ENCODE measurements at places on chromosomes 5 and 9. TPM values are rescaled to one million over a fixed set of nuclear protein-coding genes. Genes with fewer than 3 reads are reported as not detected.

DNA sequence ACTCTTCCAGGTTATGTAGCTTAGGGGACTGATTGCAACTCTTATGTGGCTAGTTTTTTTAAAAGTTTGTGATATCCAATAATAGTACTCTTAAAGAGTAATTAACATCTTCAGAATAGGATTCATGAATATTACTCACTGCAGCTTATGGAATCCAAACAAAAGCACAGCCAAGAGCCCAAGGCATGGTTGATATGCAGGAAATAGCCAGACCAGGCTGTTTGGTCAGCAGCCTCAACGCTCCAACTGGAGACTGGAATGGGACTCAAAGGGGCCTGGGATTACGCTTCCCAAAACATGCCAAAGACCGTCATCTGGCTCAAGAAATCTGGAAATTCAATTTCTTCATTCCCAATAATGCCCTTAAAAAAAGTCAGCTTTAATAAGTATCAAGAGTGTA lies 268.6 kb downstream of the SEC61B start:
- no peak for DNase-seq

GRCh38 chr5:22908129-22908528 lies 55.0 kb upstream of the CDH12 start:
- DNase-seq: no peak

GRCh38 chr5:1348986-1349245 lies 4.0 kb upstream of the CLPTM1L start:
- DNase-seq: no peak

DNA sequence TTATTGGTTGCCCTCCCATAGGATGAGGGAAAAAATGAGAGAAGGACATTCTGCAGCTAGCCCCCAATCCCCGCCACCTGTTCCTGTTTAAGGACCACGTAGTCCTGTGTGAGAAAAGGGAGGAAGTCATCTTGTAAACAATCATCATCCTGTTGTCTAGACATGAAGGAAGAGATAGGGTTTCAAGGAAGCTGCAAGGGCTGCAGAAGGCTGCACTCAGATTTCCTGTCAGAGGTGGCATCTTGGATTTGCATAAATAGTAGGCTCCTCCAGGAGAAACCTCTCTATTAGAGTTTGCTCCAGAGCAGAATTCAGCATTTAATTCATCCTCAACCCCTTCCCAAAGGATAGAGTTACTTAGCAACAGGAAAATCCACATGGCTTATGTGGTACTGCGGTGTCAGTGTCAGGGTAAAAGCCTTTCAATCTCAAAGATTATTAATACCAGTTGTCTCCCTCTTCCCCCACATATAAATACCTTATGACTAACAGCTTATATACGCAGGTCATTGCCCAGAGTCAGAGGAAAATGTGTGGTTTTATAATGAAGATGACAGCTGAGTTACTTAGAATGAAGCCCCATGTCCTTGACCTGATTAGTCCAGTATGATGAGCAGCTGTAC lies 4.6 kb upstream of the DNAJC18 start:
- no peak for DNase-seq

- no peak for DNase-seq
Measured at GRCh38 chr5:147539053-147539452, 29.2 kb upstream of the DPYSL3 start.

GRCh38 chr9:121989010-121989409 lies 104.1 kb downstream of the TTLL11 start:
- no peak for DNase-seq

DNA sequence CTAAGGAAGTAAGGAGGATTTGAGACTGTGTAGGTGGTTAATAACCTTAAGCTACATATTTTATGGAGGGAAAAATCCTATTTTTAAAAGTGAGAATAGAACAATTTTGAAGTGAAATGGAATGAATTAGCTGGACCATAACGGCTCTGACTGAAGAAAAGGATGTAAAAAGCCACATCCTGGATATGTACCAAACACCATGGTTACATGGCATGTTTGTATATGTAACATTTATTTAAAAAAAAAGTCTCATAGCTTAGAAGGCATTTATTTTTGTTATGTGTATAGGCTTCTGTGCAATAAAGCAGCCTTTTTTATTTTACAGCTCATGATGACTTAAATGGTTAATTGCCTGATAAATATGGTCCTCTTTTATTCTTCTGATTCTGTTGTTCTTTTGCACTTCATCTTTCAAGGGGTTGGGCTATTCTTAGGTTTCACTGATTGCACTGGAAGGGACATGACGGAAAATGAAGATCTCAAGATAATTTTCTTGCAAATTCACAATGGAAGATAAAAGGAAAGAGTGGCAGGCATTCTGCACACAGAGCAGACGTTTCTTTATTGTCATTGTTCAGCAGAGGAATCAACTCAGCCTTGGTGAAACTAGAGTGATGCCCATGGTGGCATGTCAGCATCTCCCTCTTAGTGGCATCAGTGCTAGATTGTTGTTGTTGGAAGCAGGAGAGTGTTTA lies 63.1 kb downstream of the DOCK8 start:
- DNase-seq: no peak

DNA sequence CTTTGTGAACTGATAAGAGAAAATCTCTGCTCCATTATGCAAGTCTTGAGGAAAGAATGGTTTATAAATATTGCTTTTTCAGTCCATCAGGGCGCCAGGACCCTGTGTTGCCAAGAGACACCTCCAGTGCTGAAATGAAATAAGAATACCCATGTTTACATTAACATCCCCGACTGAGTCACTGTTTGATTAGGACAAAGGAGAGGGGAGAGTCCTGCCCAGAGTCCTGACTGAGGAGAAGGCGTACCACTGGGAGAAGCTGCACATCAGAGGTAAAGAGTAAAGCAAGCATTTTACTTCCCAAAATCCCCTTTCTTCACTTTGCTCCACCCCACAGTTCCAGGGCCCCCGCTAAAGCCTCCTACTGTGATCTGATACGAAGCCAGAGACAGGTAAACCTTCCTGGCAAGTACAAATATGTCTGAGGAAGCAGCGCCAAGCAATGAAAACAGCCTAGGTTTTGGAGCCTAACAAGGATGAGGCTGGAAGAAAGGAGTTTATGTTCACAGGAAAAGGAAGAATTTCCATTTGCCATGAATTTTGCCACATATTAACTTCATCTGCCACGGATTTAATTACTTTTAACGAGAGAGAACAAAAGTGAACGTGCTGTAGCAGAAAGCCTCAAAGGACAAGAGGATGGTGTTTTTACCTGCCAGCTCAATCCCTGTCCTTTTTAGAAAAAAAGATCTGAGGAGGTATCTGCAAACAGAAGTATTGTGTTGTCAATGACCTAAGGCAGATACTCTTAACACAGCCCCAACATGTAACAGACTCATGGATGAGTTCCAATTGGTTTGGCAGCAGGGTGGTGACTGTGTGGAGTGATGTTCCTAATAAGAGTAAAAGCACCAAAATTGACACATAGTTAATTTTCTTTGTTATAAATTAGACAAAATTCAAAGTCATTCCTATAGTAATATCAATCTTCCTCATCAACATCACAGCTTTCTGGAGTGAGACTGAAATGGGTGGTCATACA lies 209.4 kb upstream of the TLE4 start:
- no peak for DNase-seq

OBP2B gene
- not detected for total RNA-seq

DNA sequence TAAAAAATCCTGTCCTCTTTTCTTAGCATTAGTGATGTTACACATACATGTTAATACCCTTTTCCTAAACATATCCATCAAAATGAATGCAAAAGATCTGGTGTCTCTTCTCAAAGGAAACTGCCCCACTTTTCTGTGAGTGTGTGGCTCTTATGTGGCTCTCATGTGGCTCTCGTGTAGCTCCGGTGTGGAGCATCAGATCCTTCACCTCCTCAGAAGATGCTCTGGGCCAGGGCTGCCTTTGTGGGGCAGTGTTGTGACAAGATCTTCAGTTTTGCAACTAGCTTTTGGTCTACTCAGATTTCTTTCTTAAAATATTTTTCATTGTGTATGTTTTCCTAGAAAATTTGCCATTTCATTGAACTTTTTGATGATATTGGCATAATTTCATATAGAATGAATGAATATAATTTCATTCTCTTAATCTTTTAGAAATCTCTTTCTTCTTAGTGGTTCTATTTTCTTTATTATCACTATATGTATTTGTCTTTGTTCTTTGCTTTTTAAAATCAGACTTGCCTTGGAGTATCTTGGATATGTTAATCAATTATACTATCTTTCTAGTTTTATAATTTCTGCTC lies 19.4 kb downstream of the GARNL3 start:
- DNase-seq: no peak

- DNase-seq: no peak
Measured at GRCh38 chr9:113715086-113715485, 161.0 kb upstream of the ZNF618 start.

- DNase-seq: no peak
Measured at GRCh38 chr9:73995836-73996235, 501.3 kb upstream of the RORB start.

DNA sequence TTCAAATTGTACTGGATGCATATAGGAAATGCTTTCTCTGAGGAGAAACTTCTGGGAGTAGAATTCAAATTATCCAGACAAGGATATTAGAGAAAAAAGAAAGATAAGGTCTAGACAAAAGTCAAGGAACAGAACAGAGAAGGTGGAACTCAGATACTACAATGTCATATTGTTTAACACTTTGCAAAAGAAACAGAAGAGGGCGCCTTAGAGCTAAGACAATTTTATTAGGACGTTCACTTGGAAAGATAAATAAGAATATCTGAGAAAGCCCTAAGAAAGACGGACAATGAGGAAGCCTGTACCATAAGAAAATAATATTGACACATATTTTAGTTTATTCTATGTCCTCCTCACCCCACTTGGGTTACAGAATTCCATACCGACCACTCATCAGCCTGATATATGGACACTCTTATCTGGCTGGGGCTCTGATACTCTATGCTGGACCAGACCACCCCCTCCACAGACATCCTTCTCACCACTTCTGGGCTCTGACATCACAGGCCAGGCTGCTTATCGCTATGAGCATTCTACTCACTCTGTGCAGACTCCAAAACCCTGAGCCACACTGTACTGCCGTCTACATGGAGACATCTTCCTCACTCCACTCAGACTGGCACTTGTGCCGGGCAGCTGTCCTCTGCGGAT lies 9.1 kb upstream of the AK3 start:
- no peak for DNase-seq

GRCh38 chr5:170860818-170861666 lies 776 bp upstream of the RANBP17 start:
- no peak for DNase-seq

GRCh38 chr5:73434461-73434860 lies 14.1 kb downstream of the FOXD1 start:
- DNase-seq: no peak

DNA sequence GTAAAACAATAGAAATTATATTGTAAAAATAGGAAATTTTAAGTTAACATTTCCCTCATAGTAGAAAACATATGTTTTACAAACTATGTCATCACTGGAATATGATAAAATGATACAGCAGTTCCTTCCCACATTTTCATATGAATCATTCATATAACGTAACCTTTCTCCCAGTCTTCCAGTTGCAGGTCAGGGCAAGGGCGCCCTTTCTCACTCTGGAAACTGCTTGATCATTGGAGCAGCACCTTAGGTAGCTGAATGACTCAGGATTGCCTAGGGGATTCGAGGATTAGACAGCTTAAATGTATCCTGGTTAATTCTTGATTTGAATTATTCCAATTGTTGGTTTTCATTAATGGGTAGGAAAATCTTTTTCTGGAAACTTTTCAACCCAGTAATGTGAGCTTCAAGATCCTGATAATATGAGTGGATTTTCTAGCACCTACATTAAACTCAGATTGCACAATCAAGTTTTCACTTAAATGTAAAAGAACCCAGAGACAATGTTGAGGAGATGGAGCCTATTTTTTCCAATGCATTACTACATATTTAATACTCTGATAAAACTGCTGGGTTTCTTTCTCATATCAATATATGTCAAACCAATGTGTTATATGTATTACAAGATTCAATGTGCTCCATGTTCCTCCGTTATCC lies 32.6 kb upstream of the ANXA1 start:
- DNase-seq: no peak

- no peak for DNase-seq
Measured at GRCh38 chr5:132266836-132267160, 9.3 kb downstream of the PDLIM4 start.
